ENCODE measurements at places on chromosomes 16 and 17. TPM values are rescaled to one million over a fixed set of nuclear protein-coding genes. Genes with fewer than 3 reads are reported as not detected.
A peak's percentile ranks its signal among the peaks of the same experiment; 100 is the strongest.

The HIGD1B gene
- total RNA-seq = not detected

DNA sequence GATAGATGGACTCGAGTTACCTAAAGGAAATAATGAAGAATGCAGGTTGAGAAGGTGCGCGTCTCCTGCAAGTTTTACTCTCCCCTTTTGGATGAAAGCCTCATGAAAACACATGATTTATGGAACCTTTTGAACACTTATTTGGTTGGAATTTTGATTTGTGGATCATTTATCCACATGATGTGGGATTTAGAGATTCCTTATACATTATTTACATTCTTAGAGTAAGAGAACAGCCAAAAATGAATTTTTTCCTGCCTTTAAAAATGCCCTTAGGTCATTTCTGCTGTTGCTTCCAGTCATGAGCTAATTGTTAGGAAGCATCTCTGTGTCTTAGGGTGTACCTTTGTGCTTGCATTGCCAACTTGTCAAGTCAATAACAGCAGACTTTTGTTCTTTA is 99.9 kb downstream of the RPTOR start:
- no peak overlapping the region for H3K4me3 ChIP-seq
- no peak for DNase-seq
- peaks cover 5% of the 10 kb centered on the region for H3K4me1 ChIP-seq
- peaks cover 3% of the 10 kb centered on the region for H3K36me3 ChIP-seq

DNA sequence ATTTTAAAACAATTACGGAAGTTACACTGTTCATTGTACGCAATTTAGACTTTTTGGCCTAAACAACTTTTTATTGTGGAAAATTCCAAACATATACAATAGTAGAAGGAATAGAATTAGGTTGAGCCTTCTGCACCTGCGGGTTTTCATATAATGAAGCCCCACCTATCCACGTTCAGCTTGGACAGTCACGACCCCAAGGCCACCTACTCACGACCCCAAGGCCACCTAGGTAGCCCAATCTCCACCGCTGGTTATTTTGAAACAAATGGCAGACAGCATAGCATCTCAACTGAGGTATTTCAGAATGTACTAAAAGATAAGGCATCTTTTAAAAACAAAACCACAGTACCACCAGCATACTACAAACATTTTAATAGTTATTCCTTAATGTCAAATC is 631 bp downstream of the NLRC5 start:
- peak overlapping the region; percentile 90 for H3K4me3 ChIP-seq
- H3K27ac ChIP-seq = peak overlapping the region; percentile 81
- no peak for DNase-seq
- H3K4me1 ChIP-seq = peaks cover 67% of the 10 kb centered on the region
- H3K27me3 ChIP-seq = no peaks in the 10 kb centered on the region
- no peaks in the 10 kb centered on the region for H3K36me3 ChIP-seq

DNA sequence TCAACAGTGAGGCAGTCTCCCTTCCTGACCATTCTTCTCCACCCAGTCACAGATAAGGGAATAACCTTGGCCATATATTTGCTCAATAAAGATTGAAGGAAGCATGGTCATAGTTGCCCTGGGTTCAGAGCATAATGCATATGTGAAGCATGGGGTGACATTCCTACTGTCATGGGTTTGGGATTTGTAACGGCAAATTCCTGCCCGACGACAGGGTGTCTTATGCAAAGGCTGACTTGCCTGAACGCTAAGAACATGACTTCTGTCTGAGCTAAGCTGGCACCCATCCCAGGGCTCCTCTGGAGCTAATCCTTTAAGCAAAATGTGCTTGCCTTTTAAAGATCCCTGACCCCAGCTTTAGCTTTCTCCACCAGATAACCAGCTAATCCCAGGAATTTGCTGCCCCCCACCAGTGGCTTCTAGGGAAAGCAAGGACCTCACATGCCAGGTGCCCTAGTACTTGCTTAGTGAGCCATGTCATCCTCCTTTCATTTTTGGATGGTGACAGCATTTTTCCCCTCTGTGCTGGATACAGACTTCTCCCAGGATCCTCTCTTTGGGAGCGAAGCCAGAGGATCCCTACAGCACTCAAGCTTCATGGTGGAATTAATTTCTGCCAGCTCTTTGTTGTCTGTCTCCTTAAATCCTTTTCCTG is 11.7 kb downstream of the SLC7A6OS start:
- no peaks in the 10 kb centered on the region for H3K27me3 ChIP-seq
- peak overlapping the region; percentile 46 for H3K27ac ChIP-seq
- DNase-seq = no peak
- peaks cover 32% of the 10 kb centered on the region for H3K4me1 ChIP-seq

DNA sequence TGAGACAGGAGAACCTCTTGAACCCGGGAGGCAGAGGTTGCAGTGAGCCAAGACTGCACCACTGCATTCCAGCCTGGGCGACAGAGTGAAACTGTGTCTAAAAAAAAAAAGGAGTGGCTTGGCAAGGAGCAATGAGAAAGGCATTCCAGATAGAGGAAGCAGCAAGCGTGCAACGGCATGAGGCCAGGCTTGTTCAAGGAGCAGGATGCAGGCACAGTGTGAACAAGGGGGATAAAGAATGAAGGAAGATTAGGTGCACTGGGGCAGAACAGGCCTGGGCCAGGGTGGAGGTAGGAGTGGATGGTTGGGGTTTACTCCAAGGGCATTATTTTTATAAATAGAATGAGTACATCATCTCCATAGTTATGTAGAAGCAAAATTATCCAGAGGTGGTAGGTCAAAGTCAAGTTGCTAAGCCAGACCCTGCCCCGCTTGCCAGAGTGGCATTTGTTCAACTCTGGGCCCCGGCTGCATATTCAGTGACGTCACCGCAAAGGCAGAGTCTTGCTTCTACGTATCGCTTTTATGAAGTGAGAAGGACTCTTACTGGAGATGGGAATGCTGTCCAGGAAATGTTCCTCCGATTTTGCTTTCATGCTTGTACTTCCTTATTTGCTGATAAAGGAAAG is 100.2 kb downstream of the KATNIP start:
- H3K36me3 ChIP-seq = peaks cover 10% of the 10 kb centered on the region
- DNase-seq = no peak
- no peak overlapping the region for H3K4me3 ChIP-seq
- H3K27ac ChIP-seq = no peak overlapping the region
- H3K27me3 ChIP-seq = no peaks in the 10 kb centered on the region

The PHKB gene
- 92.9 TPM for total RNA-seq

DNA sequence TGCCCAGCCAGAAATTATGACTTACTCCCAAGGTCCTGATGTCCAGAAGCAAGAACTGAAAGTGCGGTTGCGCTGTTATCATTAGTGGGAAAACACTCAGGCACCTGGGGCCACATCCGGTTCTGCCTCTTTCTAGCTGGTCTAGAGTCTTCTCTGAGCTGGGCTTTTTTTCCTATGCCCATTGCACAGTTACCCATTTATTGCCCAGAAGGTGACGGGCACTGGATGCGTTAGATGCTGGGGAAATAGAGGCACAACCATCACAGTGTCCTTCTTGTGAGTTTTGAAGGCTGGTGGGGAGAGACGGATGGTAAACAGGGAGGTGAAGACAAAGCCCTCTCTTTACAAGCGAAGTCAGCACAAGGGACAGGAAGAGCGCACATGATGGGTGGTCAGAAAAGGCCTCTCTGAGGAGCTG is 37.7 kb downstream of the PLCG2 start:
- no peaks in the 10 kb centered on the region for H3K4me1 ChIP-seq
- H3K36me3 ChIP-seq = no peaks in the 10 kb centered on the region
- H3K27me3 ChIP-seq = no peaks in the 10 kb centered on the region
- no peak for DNase-seq

- H3K36me3 ChIP-seq = no peaks in the 10 kb centered on the region
- H3K4me1 ChIP-seq = peaks cover 14% of the 10 kb centered on the region
- peaks cover 16% of the 10 kb centered on the region for H3K27me3 ChIP-seq
- H3K4me3 ChIP-seq = peak overlapping the region; percentile 48
These were observed 25.5 kb downstream of the COPZ2 start for GRCh38 chr17:48012151-48012520.

The SCGB1C2 gene
- not detected for total RNA-seq

- no peaks in the 10 kb centered on the region for H3K27me3 ChIP-seq
- H3K36me3 ChIP-seq = peaks cover 18% of the 10 kb centered on the region
- DNase-seq = no peak
- no peak overlapping the region for H3K4me3 ChIP-seq
- H3K27ac ChIP-seq = no peak overlapping the region
These were observed 43.4 kb downstream of the BAHCC1 start for GRCh38 chr17:81438688-81439087.

- peaks cover 74% of the 10 kb centered on the region for H3K4me1 ChIP-seq
- peak overlapping the region; percentile 55 for H3K27ac ChIP-seq
- H3K36me3 ChIP-seq = no peaks in the 10 kb centered on the region
- peaks cover 28% of the 10 kb centered on the region for H3K27me3 ChIP-seq
- H3K4me3 ChIP-seq = no peak overlapping the region
These were observed 5.3 kb upstream of the COL1A1 start for GRCh38 chr17:50206604-50207293.

- no peak overlapping the region for H3K27ac ChIP-seq
- no peaks in the 10 kb centered on the region for H3K36me3 ChIP-seq
- no peak for DNase-seq
- H3K4me1 ChIP-seq = peaks cover 9% of the 10 kb centered on the region
These were observed 12.9 kb downstream of the SEZ6 start for GRCh38 chr17:28992625-28993600.

The RBFOX1 gene
- 0.08 TPM for total RNA-seq

DNA sequence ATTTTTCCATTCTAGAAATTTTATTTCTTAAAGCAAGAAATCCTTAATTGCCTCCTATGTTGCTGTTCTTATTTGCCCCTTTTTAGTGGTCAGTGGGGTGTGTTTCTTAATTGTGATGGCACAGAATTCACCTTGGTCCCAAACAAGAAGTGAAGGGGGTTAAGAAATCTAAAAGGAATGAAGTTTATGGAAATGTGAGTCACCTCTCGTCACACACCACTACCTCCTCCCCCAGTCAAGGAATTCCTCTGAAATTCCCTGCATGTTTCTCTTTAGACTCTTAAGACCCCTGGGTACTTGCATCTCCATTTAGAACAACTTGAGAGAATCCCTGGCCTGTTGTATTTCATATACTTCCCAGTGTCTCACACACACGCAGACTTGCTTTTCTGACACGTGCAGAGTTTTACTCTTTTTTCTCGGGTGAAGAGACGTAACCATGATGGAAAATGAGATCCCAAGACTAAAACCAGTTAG is 247.4 kb downstream of the PRKCA start:
- H3K4me3 ChIP-seq = no peak overlapping the region
- no peaks in the 10 kb centered on the region for H3K4me1 ChIP-seq
- no peaks in the 10 kb centered on the region for H3K27me3 ChIP-seq
- DNase-seq = no peak
- H3K27ac ChIP-seq = no peak overlapping the region

GRCh38 chr16:57959804-57960203 is 11.1 kb downstream of the CNGB1 start:
- H3K36me3 ChIP-seq = no peaks in the 10 kb centered on the region
- H3K27ac ChIP-seq = no peak overlapping the region
- DNase-seq = no peak
- no peak overlapping the region for H3K4me3 ChIP-seq
- H3K27me3 ChIP-seq = no peaks in the 10 kb centered on the region
- H3K4me1 ChIP-seq = peaks cover 4% of the 10 kb centered on the region

DNA sequence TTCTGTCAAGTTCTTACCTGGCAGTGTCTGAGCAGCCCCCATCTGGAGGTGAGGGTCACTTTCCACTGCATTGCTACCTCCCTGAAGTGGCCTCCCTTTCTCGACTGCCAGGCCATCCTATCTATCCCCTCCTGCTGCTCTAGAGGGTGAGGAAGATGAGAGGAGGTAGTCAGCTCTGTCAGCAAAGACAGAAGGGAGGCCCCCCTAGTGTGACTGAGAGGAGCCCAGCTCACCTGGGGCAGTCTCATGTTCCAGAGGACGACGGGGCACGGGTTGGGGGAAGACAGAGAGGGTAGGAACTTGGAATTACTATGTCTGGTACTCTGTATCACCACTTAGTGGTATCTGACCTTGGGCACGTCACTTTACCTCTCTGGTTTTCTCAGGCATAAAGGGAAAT is 22.0 kb downstream of the MYO19 start:
- H3K27ac ChIP-seq = no peak overlapping the region
- H3K36me3 ChIP-seq = peaks cover 80% of the 10 kb centered on the region
- H3K4me1 ChIP-seq = no peaks in the 10 kb centered on the region
- no peak overlapping the region for H3K4me3 ChIP-seq
- H3K27me3 ChIP-seq = no peaks in the 10 kb centered on the region
- DNase-seq = no peak

- H3K4me1 ChIP-seq = no peaks in the 10 kb centered on the region
- H3K27ac ChIP-seq = no peak overlapping the region
- no peak overlapping the region for H3K4me3 ChIP-seq
- no peaks in the 10 kb centered on the region for H3K36me3 ChIP-seq
These were observed 49.8 kb downstream of the MEAK7 start for GRCh38 chr16:84454611-84455010.

DNA sequence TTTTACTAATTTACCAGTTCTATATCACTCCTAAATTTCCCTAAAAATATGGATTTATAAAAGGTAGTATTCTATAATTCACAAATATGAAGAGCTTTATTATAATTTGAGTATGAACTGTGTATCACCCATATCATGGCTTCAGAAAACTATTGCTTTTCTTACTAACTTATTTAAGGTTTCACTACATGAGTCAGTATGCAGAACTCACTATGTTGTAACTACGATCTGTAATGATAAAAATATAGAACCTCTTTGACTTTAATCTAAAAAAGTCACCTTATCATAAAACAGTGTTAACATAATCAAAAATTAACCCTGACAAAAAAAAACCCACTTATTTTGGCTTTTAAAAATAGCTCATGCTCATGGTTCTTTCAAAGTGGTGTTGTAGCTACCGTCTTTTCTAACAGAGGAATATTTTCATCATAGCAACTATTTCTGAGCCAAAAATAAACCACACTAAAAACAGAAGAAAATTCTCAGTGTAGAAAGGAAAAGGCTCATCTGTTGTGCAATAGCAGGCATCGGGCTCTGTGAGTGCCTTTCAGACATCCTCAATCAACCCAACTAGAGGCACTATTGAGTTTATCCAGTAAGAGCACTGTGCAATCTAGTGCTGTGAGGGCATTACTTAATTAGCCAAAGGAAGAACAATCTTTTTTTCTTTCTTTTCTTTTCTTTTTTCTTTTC is 42.1 kb downstream of the ITGAM start:
- no peak overlapping the region for H3K4me3 ChIP-seq
- no peak overlapping the region for H3K27ac ChIP-seq
- no peaks in the 10 kb centered on the region for H3K27me3 ChIP-seq

The SLC5A10 gene
- 0.31 TPM for total RNA-seq

Measured in suprapubic skin (tissue), 4 donors.